ENCODE measurements at places on chromosomes 1 and 21.

DNA sequence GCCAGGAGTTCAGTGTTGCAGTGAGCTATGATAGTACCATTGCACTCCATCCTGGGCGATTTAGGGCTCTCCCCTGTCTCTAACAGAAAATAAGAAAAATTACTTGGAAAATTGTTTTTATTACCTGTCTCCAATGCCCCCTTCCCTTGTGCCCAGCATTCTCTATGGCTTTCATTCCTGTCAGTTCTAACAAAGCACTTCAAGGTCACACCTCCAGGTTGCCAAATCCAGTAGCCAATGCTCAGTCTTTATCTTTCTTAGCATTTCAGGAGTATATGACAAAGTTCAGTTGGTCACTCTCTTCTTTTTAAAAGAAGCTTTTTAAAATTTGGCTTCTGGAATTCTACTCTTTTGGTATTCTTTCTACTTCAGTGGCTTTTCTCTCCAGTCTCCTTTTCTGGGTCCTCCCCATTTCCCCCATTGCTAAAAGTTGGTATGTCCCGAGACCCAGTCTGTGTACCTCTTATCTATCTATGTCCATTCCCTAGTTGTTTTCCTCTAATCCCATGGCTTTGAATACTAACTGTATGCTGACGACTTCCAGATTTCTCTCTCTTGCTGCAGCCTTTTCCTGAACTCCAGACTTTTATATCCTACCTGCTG lies 69.9 kb downstream of the LAMC1 start:
- DNase-seq, result no peak

DNA sequence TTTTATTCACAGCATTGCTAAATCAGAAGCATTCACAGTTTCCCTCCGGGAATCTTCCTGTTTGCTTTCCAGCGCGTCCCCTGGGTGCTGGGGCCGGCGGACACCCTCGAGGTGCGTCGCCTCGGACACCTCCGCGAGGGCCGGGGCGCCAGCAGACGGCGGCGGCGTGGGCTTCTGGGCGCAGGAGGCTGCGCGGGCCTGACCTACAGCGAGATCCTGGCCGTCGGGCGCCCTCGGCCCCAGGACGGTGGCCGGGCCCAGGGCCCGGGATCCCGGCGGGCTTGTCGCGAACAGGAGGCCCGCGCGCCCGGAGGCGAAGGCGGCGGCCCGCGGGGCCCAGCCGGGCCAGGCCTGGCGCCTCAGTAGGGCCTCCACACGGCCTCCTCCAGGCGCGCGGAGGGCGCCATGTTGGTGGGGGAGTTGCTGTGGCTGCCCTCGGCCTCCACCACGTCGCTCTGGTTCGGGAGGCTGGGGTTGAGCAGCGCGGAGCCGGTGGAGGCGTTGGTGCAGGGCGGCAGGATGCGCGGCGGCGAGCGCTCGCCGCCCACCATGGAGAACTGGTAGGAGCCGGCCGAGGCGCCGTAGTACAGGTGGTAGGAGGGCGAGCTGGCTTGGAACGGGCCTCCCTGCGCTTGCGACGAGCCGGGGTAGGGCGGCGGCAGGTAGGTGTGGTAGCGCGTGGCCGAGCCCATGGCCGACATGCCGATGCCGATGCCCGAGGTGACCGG lies 123.1 kb downstream of the CLIC6 start:
- DNase-seq, result no peak

DNA sequence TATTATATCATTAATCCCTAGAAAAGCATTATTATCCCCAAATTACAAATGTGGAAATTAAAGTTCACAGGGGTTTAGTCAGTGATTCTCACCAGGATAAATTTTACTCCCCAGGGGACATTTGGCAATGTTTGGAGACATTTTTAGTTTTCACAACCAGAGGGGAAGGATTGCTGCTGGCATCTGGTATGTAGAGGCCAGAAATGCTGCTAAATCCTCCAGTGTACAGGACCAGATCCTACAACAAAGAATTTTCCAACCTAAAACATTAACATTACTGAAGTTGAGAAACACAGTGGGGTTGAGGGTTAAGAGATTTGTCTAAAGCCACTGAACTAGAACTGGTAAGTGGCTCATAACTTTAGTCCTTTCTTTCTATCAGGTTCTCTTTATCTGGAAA lies 162.0 kb upstream of the SYT6 start:
- no peak for DNase-seq

GRCh38 chr1:50980505-50980904 lies 10.5 kb downstream of the CDKN2C start:
- DNase-seq, result no peak

DNA sequence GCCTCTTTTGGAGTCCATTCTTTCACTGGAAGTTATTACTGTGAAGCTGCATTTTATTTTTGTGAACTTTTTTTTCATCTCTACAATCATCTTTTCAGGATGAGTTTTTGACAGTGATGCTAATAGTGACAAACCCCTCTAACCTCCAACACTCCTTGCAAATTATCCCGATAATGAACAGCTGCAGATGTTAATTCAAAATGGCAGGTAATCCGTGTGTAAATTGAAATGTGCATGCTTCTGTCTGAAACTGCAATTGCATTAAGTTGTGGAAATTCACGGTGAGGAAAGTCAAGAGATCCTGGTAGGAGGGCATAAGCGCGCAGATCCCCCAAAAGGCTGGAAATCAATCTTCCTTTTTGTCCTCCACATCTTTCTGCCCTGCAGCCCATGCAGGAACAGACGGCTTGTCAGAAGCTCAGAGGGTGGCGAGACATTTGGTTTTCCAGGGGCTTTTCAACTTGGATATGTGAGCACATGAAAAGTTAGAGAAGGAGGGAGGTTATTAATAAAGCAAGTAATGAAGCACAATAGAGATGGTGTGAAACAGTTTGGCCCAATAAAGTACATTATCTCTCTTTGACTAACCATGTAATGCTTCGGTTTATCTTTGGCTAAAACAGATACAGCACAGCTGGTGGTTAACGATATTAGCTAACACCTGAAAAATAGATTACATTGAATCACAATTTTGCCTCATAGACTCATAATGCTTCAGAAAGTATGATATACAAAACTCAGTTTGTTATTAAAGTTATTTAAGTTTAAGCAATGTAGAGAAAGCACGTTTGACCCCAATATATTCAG lies 143.5 kb upstream of the COA6 start:
- no peak for DNase-seq

- no peak for DNase-seq
Observed at GRCh38 chr1:54094001-54094729, 40.8 kb downstream of the TCEANC2 start.

GRCh38 chr1:44619261-44619900 lies 54.9 kb downstream of the TMEM53 start:
- DNase-seq, result no peak

GRCh38 chr1:89660224-89661061 lies 27.5 kb downstream of the LRRC8C start:
- no peak for DNase-seq

- DNase-seq, result no peak
Observed at GRCh38 chr1:234000557-234001041, 96.1 kb downstream of the SLC35F3 start.

DNA sequence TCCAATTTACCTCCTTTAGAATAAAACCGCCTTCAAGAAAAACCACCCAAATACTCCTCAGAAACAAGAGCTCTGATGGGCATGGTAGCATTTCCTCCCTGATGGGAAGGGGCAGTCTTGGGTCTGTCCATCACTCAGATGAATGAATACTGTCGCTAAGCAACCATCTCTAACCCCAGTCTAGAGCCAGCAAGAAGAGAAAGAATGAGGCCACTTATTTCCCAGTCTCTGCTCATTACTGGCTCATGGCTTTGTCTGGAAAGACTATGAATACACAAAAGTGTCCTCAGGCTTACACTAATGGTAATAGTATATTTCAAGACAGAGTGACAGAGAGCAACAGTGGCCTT lies 51.0 kb upstream of the F3 start:
- no peak for DNase-seq

DNA sequence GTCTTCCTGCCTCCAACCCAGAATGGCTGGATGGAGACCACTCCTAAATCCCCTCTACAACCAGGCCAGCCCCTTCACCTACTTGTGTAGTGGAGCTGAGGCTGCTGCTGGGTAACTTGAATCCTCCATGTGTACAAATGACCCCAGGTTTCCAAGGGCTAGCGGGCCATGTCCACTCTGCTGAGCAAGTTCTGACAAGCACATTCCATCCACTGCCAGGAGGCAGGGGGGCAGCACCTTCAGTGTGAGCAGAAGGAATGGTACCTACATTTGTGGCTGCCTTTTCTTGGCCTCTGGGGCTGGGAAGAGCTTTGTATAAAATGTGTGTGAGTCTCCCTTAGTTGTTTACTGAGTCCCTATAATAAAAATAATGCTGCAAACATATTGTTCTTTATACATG lies 14.5 kb downstream of the KIAA0040 start:
- no peak for DNase-seq

- no peak for DNase-seq
Observed at GRCh38 chr1:99886841-99887240, 36.7 kb downstream of the AGL start.

- DNase-seq, result no peak
Observed at GRCh38 chr21:42585881-42586280, 67.5 kb upstream of the PDE9A start.

DNA sequence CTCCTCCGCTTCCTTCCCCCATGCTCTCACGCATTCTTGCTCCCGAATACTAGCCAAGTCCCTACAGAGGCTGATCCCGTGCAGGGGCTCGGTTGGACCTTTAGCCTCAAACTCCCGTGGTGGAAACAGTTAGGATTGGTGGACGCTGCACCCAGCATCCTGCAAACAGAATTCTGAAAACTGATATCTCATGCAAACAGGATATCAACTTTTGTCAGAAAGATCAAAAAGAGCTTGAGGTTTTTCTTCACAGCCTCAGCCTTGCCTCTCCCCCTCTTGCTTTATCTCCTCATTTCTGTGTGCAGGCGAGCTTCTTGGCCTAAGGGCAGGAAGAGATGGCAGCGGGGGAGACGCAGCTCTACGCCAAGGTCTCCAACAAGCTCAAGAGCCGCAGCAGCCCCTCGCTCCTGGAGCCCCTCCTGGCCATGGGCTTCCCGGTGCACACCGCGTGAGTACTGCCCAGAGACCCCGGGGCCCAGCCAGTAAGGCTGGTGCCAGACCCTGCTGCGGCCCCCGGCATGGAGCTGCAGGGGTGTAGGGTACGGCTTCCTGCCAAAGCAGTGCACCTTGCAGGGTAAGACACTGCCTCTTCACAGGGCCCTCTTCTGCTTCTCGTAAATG lies at the start of gene UBASH3A:
Gene UBASH3A (plus strand): TSS at position 292 of the 621 bp plus-strand sequence. CDS start 44 bp downstream, at position 336.
- DNase-seq, result peak; percentile 63

GRCh38 chr1:22794647-22795365 lies 84.2 kb downstream of the EPHB2 start:
- no peak for DNase-seq

- peak; percentile 48 for DNase-seq
Observed at GRCh38 chr1:107976431-107976830, 11.5 kb upstream of the VAV3 start.

- no peak for DNase-seq
Observed at GRCh38 chr1:109705411-109705810, 6.6 kb upstream of the GSTM5 start.

GRCh38 chr1:94683886-94684285 lies 136.3 kb upstream of the SLC44A3 start:
- DNase-seq, result no peak

DNA sequence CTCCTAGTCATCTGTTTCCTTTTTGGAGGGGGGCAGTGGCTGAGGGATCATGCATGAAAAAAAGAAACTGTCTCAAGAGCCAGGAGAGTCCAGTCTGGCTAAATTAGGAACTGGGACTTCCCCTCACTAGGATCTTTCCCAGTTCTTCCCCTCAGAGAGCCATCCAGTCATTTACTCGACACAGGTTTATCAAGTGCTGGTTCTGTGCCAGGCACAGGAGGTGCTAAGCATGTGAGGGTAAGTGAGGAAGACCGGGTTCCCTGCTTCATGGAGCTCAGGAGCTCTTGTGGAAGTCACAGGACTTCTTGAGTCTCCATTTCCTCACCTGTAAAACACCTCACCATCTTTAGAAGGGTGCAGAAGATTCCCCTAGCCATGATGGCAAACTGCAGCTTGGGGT lies 8.6 kb upstream of the NUAK2 start:
- no peak for DNase-seq

DNA sequence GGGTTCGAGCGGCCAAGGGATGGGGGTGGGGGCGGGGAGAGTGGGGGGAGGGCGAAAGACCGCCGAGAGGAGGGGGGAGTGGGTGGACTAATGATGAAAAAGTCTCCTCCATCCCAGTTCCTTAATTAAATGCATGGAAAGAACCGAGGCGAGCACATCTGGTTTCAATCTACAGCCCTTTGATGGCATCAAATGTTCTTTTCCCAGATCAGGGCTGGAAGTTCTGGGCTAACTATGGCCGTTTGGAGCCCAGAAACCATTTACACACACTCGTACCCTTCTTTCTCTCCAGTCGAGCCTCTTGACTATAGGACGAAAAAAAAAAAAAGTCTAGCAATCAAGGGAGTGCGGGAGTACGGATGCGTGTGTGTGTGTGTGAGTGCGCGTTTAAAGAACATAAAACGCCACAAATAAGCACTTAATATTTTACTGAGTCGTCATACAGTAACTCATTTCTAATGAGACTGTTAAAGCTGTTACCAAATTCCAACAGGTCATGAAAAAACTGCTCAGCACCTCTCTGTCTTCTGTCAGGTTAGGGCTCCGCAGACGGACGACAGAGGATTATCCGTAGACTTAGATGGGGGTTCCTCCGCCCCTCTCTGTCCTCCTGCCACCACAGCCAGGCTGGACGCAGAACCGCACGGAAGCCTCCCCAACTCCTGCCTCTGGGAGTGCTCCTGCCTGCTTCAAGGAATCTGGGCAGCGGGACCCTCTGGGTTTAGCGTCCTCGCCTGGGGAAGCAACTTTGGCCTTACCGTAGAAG lies 2.1 kb upstream of the PRRX1 start:
- DNase-seq, result no peak

- no peak for DNase-seq
Observed at GRCh38 chr21:45505416-45506021, 36.7 kb downstream of the SLC19A1 start.

- DNase-seq, result no peak
Observed at GRCh38 chr21:34862951-34863350, 186.2 kb downstream of the RUNX1 start.

DNA sequence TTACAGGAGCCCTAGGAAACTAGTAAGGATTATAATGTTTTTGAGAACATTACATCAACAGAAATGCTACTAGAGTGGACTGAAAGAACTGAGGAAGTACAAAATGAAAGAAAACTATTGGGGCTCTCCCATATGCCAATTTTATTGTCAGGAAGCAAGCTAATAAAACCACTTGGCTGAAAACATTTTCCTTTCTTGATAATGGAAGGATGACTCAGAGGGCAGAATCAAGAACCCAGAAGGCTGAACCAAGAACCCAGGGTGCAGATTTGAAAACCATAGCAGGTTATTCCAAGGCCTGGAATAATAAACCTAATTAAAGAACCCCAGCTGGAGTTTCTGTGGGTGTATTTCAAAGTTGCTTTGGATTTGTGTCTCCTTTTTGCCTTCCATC lies 70.7 kb downstream of the RPE65 start:
- DNase-seq, result no peak

- no peak for DNase-seq
Observed at GRCh38 chr1:201632364-201632952, 93.5 kb downstream of the NAV1 start.

DNA sequence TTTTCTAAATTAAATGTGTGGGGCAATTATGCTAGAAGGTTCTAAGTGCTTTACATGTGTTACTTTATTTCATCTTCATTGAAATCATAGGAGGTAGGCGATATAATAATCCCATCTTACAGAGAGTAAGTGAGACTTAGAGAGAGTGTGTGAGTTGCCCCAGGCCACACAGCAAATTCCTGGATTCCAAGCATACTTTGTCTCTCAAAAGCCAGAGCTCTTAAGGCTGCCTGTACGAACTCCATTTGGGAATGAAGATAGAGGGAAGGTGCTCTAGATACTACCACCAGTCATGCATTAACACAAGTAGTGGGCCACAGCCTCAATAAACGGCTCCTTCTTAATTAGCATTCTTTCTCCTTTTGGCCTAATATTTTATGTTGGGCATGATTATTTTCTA lies 170.1 kb downstream of the SIPA1L2 start:
- DNase-seq, result no peak

All from activated T-cell treated with anti-CD3 and anti-CD28 coated beads, Interleukin-2, amount 50 U/mL, for 48 hours (primary cell).